Kidney (tissue), 22 donors: ENCODE measurements at places on chromosomes 5 and 9. TPM values are rescaled to one million over a fixed set of nuclear protein-coding genes. Genes with fewer than 3 reads are reported as not detected.

Gene TEX48
- not detected for total RNA-seq

Gene PCDHB3
- 3.1 TPM for total RNA-seq

Gene MYO10
- total RNA-seq: 52.4 TPM

Gene SPATA9
- total RNA-seq: 1.0 TPM

Gene RXRA
- 49.5 TPM for total RNA-seq

Gene ZNF367
- total RNA-seq: 1.9 TPM

Gene FOXD4L4
- 0.31 TPM for total RNA-seq

Gene PDLIM4
- 47.0 TPM for total RNA-seq

GRCh38 chr9:8802242-8802641 is 1002.7 kb upstream of the DMAC1 start:
- H3K4me1 ChIP-seq: no peaks in the 10 kb centered on the region
- H3K27ac ChIP-seq: no peak overlapping the region
- H3K27me3 ChIP-seq: no peaks in the 10 kb centered on the region
- no peak for DNase-seq

- DNase-seq: no peak
- no peaks in the 10 kb centered on the region for H3K36me3 ChIP-seq
- H3K4me1 ChIP-seq: no peaks in the 10 kb centered on the region
- H3K27ac ChIP-seq: no peak overlapping the region
- no peak overlapping the region for H3K4me3 ChIP-seq
- H3K27me3 ChIP-seq: no peaks in the 10 kb centered on the region
Measured at GRCh38 chr5:106574820-106575219, 1095.9 kb downstream of the EFNA5 start.

DNA sequence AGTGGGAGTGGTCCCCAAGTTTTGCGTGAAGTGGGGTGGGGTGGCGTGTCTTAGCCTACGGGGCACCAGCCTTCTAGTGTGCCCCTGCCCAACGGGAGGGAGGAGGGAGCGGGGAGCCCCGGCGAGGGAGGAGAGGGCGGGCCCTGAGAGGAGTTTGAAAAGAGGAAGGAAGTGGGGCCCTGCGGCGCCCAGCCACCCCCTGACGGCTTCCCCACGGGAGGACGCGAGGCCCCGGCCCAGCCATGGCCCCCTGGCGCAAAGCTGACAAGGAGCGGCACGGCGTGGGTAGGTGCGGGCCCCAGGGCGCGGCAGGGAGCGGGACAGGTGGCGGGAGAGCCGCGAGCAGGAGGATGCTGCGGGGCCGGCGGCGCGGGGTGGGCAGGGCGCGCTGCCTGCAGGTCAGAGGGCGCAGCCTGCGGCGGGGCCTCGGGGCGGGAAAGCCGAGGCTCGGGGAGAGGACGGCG is at the start of gene DOCK2:
TSS of gene DOCK2 (plus strand) at position 191 of the 464 bp plus-strand sequence. CDS start at position 243, 52 bp downstream.
- no peak within 1 kb of the TSS for H3K27ac ChIP-seq
- no peak within 1 kb of the TSS for H3K4me3 ChIP-seq
- peaks cover 4% of the 10 kb centered on the region for H3K27me3 ChIP-seq
- no peaks in the 10 kb centered on the region for H3K4me1 ChIP-seq
- DNase-seq: peak; percentile 10

DNA sequence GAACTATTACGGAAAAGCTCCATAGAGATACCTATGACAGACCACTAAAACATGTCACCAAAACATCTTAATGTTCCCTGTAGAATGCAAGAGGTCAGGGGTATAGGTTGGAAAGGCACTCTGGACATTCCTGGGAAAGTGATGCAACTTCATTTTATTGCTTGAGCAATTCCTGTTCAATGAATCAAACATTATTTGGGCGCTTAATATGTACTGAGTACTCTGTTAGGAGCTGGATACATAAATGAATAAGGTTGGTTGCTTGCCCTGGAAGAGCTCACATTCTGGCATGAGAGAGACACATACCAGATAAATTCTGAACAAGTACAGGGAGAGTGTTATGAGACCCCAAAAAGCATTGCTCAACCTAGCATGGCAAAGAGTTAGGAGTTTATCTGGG is 408.9 kb upstream of the DMAC1 start:
- H3K27me3 ChIP-seq: no peaks in the 10 kb centered on the region
- DNase-seq: no peak
- H3K4me3 ChIP-seq: no peak overlapping the region
- no peak overlapping the region for H3K27ac ChIP-seq
- no peaks in the 10 kb centered on the region for H3K36me3 ChIP-seq

DNA sequence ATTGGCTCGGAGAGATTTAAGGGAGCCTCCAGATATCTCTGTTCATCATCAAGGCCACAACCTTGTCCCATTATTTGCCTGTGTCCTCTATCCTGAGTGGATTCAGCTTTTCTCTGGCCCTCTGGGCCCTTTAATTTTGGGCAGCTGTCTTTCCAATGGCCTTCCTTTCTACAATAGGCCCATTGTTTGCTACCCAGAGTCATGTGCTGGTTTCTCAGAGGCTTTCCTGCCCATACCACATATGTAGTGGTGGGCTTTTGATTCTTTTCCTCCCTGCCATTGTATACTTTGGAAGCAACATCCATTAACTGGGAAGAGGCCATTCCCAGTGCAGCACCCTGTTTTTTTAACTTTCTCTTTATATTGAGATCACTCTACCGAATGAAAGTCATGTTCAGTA is 233.9 kb upstream of the SGCD start:
- H3K4me3 ChIP-seq: no peak overlapping the region
- no peaks in the 10 kb centered on the region for H3K27me3 ChIP-seq
- H3K27ac ChIP-seq: no peak overlapping the region
- no peak for DNase-seq

GRCh38 chr5:138273834-138274188 is 610 bp downstream of the GFRA3 start:
- DNase-seq: no peak
- H3K27me3 ChIP-seq: no peaks in the 10 kb centered on the region
- no peak overlapping the region for H3K4me3 ChIP-seq
- H3K27ac ChIP-seq: no peak overlapping the region
- H3K36me3 ChIP-seq: no peaks in the 10 kb centered on the region
- H3K4me1 ChIP-seq: no peaks in the 10 kb centered on the region

- no peaks in the 10 kb centered on the region for H3K4me1 ChIP-seq
- H3K27ac ChIP-seq: no peak overlapping the region
- H3K27me3 ChIP-seq: no peaks in the 10 kb centered on the region
- H3K36me3 ChIP-seq: no peaks in the 10 kb centered on the region
- no peak overlapping the region for H3K4me3 ChIP-seq
Measured at GRCh38 chr9:84490206-84490841, 149.8 kb upstream of the SLC28A3 start.

DNA sequence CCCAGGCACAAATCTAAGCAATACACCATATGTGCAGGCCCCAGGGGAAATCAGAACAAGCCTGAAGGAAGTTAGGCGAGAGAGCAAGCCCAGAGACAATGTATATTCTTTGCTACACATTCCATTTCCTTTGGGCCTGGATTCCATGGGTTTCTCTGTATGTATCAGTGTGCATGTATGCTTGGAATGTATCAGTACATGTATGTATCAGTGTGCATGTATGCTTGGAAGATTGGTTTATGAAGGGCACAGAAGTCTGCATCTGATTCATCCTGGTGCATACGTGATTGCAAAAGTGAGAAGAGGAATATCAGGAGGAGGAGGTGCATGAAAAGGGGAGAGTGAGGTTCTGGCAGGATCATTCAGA is 232.6 kb upstream of the ANKRD55 start:
- no peak for DNase-seq
- H3K4me1 ChIP-seq: peaks cover 9% of the 10 kb centered on the region
- H3K36me3 ChIP-seq: no peaks in the 10 kb centered on the region
- no peaks in the 10 kb centered on the region for H3K27me3 ChIP-seq
- no peak overlapping the region for H3K4me3 ChIP-seq
- H3K27ac ChIP-seq: no peak overlapping the region

DNA sequence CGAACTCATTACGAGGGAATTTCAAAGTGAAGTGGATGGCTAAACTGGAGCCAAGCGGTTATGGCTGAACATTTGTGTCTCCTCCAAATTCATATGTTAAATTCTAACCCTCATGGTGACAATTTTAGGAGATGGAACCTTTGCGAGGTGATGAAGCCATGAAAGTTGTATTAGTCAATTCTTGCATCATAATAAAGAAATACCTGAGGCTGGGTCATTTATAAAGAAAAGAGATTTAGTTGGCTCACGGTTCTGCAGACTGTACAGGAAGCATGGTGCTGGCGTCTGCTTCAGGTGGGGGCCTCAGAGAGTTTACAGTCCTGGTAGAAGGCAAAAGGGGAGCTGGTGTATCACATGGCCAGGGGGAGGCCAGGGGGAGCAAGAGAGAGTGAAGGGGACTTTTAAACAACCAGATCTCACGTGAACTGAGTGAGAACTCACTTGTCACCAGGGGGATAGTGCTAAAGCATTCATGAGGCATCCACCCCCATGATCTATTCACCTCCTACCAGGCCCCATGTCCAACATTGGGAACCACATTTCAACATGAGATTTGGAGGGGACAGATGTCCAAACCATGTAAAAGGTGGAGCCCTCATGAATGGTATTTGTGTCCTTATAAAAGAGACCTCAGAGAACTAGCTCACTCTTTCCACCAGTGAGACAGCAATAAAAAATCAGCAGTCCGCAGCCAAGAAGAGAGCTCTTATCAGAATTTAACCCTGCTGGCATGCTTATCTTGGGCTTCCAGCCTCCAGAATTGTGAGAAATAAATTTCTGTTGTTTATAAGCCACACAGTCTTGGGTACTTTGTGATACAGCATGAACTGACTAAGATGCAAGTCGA is 143.4 kb downstream of the MTRR start:
- H3K27me3 ChIP-seq: no peaks in the 10 kb centered on the region
- H3K27ac ChIP-seq: no peak overlapping the region
- H3K4me1 ChIP-seq: no peaks in the 10 kb centered on the region
- no peak for DNase-seq
- H3K36me3 ChIP-seq: no peaks in the 10 kb centered on the region

- no peaks in the 10 kb centered on the region for H3K4me1 ChIP-seq
- peak overlapping the region; percentile 59 for H3K27ac ChIP-seq
- H3K4me3 ChIP-seq: no peak overlapping the region
- H3K27me3 ChIP-seq: no peaks in the 10 kb centered on the region
Measured at GRCh38 chr5:16871746-16872339, 64.2 kb downstream of the MYO10 start.

GRCh38 chr5:174188295-174188694 is 142.8 kb downstream of the NSG2 start:
- H3K27ac ChIP-seq: no peak overlapping the region
- no peak for DNase-seq
- H3K27me3 ChIP-seq: no peaks in the 10 kb centered on the region
- no peak overlapping the region for H3K4me3 ChIP-seq
- H3K36me3 ChIP-seq: no peaks in the 10 kb centered on the region
- H3K4me1 ChIP-seq: peaks cover 10% of the 10 kb centered on the region

DNA sequence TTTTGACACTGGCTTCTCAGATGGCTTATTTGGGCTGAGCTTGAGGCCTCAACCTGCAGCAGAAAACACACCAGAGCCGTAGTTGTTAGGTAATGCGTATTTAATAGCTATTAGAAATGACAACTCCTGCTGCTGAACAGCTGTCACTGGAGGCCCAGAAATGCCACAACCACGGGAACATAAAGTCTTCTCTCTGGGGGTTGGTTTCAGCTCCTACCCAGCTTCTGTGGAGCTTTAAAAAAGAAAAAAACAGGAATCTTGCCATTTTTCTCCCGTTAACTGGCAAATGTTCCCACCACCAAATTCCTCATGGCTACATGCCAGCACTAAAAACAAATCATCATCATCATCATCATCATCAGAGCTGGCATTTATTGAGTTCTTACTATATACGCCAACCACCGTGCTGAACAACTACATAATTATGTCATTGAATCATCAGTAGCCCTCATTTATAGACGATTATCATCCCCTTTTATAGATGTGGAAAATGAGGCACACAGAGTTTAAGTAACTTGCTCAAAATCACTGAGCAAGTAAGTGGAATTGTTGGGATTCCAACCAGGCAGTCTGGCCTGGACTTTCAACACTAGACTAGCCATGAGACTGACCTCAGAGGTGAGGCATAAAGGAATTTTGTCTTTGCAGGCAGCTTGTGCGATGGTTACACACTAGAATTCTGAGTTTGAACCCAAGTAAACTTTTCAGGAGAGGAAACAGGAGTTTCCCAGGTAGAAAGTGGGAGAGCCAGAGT is 185.3 kb upstream of the WWC1 start:
- H3K36me3 ChIP-seq: no peaks in the 10 kb centered on the region
- H3K4me3 ChIP-seq: no peak overlapping the region
- peaks cover 28% of the 10 kb centered on the region for H3K4me1 ChIP-seq
- no peaks in the 10 kb centered on the region for H3K27me3 ChIP-seq
- peak overlapping the region; percentile 15 for H3K27ac ChIP-seq

GRCh38 chr9:76531231-76531780 is 72.3 kb downstream of the GCNT1 start:
- DNase-seq: no peak
- no peaks in the 10 kb centered on the region for H3K36me3 ChIP-seq
- H3K4me3 ChIP-seq: no peak overlapping the region
- no peaks in the 10 kb centered on the region for H3K4me1 ChIP-seq
- H3K27ac ChIP-seq: no peak overlapping the region
